ENCODE measurements at places on chromosomes 2 and 18.

- no peak for DNase-seq
Measured at GRCh38 chr2:73343992-73344391, 41.6 kb upstream of the ALMS1 start.

DNA sequence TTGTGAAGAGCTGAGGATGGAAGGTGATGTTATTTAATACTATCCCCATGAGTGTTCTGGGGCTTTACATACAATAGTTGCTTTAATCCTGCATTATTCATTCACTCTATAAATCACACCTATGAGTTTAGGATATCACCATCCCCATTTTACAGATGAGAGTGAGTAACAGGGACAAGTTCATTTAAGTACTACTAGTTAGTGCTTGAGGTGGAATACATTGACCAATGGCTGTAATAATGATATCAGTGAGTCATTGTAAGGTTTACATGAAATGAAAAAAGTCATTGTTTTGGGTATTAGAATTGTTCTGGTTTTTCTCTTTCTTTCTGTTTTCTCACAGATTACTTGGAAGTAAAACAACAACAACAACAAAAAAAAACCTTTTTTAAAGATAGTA is 42.5 kb downstream of the TANC1 start:
- no peak for DNase-seq

DNA sequence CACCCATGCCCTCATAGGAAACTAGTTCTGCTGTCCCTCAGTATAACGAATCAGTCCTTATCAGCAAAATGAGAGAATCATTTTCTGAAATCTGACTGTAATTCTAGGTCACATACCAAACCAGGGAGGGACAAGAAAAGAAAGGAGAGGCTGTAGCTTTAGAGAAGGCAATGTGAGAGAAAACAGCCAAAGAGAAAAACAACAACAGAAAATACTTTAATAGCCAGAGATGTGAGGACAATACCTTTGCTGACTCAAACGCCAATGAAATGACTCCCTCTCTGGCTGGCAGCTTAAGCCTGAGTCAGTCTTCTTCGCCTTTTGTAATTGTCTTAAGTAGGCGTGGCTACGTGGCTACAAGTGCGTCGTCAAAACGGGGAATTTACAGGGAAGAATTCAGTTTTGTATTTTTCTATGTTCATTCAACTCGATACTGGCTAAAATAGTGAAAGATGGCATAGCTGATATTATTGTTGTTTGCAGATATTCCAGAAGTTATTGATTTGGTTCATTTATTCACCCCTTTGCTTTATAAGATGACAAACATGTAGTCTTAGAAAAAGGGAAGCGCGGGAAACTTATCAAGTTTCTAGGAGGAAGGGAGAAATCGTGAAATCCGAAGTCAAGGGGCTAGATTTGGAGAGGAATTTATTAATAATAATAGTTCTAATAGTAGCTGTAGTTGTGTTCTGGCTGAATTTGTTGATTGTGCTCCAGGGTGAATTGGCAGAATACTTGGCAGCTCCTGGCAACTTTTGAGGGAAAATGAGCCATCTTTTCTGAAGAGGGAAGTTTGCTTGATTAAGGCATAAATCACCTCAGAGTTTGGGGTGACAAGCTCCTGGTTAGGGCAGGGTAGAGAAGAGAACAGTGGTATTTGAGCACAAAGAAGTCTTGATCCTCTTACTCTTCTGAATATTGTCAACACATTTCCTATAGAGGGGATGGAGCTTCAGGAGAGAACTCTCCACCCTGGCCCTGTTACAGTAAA is at the start of gene IL1A:
Gene IL1A (minus strand): TSS at position 295 of the 991 bp plus-strand sequence. CDS start 723 bp downstream, outside the sequence.
- DNase-seq = no peak

DNA sequence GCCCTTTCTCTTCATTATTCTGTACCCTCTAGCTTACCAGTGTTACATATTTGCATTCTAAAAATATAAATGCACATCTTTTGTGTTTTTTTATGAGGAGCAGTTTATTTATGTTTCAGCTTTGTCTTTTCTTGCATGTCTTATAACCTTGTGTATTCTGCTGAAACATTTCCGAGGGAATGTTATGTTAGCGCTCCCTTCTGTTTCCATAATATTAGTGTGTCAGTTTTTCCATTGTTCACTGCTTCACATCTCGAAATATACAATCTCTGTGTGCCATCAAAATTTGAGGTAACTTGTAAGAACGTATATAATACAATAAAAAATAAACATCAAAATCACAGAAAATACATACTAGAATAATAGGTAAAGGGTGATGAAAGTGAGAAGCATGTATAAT is 153.3 kb downstream of the PKP4 start:
- no peak for DNase-seq

- no peak for DNase-seq
Measured at GRCh38 chr18:59065684-59066083, 74.0 kb upstream of the SEC11C start.

DNA sequence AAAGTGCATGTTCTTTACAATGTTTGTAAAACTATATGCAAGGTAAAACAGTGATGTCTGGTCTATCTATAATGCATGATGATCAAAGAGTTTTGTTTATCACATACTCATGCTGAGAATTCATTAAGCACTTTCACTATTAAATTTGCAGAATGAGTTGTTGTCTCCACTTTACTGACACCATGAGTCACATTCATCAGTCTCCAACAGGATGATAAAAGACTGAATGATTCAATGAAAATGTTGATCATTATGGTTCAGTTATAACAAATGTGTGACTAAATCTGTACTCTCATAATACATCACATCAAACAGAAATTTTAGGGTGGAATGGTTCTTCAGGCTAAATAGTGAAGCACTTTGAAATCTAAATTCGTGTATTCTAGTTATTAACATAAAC is 129.0 kb downstream of the ERBB4 start:
- DNase-seq = no peak

- no peak for DNase-seq
Measured at GRCh38 chr2:125581557-125581956, 1074.4 kb upstream of the GYPC start.

All from retina (tissue), 1 donor.